Fibroblast of skin of right quadriceps (primary cell): ENCODE measurements at places on chromosomes 12 and 14.

DNA sequence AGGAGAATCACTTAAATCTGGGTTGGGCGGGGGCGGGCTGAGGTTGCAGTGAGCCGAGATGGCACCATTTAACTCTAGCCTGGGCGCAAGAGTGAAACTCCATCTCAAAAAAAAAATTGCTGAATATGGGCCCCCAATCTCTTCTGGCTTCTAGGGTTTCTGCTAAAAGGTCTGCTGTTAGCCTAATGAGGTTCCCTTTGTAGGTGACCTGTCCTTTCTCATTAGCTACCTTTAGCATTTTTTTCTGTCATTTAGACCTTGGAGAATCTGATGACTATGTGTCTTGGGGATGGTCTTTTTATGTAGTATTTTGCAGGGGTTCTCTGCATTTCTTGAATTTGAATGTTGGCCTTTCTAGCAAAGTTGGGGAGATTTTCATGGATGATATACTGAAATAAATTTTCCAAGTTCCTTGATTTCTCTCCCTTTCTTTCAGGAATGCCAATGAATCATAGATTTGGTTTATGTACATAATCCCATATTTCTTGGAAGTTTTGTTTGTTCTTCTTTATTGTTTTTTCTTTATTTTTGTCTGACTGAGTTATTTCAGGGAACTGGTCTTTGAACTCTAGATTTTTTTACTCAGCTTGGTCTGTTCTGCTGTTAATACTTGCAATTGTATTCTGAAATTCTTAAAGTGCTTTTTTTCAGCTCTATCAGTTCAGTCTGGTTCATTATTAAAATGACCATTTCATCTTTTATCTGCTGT, 181.5 kb downstream of the TTC6 start:
- DNase-seq = no peak

- DNase-seq = no peak
Observed at GRCh38 chr14:29941401-29941800, 13.8 kb upstream of the PRKD1 start.

GRCh38 chr12:65640489-65640901, 183.8 kb upstream of the HMGA2 start:
- peak; percentile 83 for DNase-seq

DNA sequence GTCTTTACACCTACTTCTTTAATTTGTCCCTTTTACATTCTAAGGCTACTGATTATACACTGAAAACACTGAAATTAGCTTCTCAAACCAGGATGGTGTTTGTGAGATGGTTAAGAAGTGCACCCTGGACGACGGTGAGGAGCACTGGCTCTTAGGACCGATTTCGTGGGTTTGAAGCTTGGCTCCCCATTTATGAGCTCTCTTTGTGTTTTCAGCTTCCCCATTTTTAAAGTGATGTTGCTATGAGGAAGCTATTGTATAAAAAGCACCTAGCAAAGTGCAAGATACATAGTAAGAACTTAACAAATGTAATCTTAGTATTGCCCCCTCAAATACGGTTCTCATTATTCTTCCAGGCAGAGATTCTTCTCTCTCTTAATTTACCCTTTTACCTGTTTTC, 4.7 kb downstream of the NFYB start:
- DNase-seq = no peak

- DNase-seq = no peak
Observed at GRCh38 chr14:63878792-63879191, 26.0 kb downstream of the SYNE2 start.

- DNase-seq = no peak
Observed at GRCh38 chr14:41558490-41558889, 48.2 kb upstream of the LRFN5 start.

GRCh38 chr14:54572316-54572715, 5.4 kb downstream of the SAMD4A start:
- peak; percentile 36 for DNase-seq

GRCh38 chr12:27709932-27710591, 570 bp upstream of the MRPS35 start:
- DNase-seq = peak; percentile 65

GRCh38 chr14:89767861-89768268, 186.7 kb downstream of the EFCAB11 start:
- DNase-seq = peak; percentile 56

DNA sequence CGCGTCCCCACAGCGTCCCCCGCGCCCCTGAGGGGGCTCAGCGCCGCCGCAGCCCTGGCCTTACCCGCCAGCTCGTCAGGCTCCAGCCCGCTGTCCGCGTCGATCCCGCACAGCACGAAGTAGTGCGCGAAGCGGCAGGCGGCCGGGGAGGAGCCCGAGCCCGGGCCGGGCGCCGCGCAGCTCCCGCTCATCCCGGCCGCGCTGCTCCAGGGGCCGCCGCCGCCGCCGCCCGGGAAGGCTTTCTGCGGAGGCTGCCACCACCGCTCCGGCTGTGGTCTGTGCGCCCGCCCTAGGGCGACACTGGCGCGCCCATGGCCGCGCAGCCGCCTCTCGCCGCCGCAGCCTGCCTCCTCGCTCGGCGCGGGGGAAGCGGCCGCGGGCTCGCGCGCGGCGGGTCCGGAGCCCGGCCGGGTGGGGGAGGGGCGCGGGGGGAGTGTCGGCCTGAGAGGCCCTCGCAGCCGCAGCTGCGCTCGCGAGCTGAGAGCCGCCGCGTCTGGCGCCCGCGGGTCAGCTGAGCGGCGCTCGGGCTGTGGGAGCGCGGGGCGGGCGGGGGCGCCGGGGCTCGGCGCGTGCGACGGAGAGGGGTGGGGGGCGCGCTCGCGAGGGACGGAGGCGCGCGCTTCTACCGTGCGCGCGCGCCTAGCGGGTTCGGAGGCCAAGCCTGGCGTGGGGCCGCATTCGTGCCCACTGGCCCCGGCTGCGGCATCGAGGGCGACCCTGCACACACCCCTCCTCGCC, at the start of gene DENND5B:
DENND5B (minus strand) TSS at position 495 of the 738 bp plus-strand sequence; CDS start at position 191, 304 bp downstream.
- peak; percentile 66 for DNase-seq

DNA sequence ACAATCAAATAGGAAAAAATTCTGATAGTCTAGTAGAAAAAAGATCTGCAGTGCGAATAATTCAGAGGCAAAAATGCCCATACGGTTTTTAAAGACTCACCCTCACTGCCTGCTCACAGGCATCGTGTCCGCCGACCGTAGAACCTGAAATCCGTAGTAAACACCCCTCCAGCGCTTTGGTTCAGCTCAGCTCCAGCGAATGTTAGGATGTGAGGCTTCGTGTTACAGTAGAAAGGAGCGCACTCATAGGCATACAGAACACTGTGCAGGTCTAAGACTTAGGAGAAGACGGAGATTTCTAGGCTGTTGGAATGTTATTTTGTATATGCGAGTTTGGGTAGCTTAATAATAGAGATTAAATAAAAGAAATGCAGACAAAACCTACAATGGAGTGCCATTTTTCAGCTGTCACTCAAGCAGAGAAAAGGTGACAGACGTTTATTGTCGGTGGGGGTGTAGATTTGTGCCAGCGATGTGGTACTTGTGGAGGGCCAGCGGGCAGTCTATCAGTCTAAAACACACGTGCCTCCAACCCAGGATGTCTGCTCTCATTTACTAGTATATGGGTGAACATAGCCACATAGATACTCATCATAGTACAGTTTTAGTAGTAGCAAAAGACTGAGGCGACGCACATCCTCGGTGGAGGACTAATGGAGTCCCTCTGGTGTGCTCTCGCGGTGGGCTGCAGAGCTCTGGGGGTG, 25.7 kb downstream of the SFSWAP start:
- DNase-seq = no peak

DNA sequence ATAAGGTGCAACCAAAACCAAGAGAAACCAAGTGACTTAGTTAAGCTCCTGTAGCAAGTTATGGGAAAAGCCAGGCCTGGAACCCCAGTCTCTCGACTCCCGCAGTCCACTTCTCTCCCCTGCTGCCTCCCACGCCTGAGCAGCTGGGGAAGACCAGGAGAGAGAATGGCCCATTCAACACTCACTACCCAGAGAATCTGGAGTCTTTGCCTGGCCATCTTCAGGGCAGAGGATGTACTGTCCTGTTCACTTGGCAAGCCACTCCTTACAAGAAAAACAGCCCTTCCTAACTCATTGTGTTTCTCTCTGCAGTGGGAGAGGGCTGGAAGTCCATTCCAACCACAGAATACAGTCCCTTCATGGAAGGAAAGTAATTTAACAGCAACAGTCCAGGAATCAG, 1.8 kb downstream of the PITPNM2 start:
- no peak for DNase-seq

- peak; percentile 52 for DNase-seq
Observed at GRCh38 chr12:105289114-105289904, 41.2 kb upstream of the C12orf75 start.

- no peak for DNase-seq
Observed at GRCh38 chr12:95548056-95548538, 3.2 kb downstream of the USP44 start.

GRCh38 chr12:89363084-89363483, 10.8 kb upstream of the DUSP6 start:
- no peak for DNase-seq

- no peak for DNase-seq
Observed at GRCh38 chr12:62196146-62196545, 64.1 kb upstream of the USP15 start.

- DNase-seq = no peak
Observed at GRCh38 chr12:94309373-94309772, 150.3 kb downstream of the CEP83 start.

- DNase-seq = no peak
Observed at GRCh38 chr14:80965037-80965436, 9.6 kb downstream of the TSHR start.

- peak; percentile 20 for DNase-seq
Observed at GRCh38 chr12:116662612-116663144, 75.2 kb downstream of the SPRING1 start.

DNA sequence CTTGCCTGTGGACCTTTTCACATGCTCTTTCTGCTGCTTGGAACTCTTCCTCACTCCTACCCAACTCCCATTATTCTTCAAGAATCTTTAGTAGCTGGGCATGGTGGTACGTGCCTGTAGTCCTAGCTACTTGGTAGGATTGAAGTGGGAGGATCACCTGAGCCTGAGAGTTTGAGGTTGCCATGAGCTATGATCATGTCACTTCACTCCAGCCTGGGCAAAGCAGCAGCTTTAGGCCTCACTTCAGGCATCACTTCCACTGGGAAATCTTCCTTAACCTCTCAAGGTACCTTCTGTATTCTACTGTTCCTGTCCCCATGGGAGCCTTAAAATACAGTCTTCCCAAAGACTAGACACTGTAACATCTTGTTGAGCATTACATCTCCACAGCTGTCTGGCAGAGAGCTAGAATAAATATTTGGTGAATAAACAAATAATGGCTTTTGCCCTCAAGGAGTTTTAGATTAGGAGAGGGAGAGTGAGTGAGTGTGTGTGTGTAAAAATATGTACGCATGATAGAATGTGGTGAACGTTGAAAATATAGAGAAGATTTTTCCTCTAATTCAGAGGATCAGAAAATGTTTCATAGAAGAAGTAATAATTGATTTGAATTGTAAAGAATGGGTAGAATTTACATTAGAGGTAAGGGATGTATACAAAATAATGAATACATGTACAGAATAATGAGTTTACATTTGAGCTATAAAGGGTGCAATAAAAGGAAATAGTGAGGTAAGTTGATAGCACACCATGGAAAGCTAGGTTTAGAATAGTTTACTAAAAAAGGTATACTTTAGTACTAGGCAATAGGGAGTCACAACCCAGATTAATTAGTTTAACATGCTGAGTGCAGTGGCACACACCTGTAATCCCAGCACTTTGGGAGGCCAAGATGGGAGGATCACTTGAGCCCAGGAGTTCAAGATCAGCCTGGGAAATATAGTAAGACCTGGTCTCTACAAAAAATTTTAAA, 29.2 kb upstream of the BMAL2 start:
- DNase-seq = no peak

DNA sequence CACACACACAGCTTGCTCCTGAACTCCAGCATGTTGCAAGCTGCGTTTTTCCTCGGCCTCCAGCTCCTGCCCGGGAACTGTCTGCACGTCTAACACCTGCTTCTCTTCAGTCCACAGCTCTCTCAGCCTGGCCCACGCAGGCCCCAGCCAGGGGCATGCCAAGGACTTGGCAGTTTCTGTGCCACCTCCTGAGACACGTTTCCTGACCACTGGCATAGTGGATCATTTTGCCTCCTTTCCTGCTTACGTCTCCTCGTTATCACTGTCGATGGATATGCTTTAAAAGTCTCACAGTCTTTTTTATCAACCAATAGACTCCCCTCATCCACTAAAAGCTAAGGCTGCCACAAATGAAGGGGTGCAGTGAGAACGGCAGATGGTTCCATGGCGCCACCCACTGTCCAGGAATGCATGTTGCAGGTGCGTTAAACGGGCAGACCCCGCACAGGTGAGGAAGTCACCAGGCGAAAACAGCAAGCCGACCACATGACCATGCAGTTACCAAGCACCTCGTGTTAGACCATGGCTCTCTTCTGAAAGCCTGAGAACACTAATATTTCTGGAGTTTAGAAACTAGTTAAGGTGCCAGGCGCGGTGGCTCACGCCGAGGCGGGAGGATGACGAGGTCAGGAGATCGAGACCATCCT, 14.7 kb upstream of the TEAD4 start:
- DNase-seq = peak; percentile 19

DNA sequence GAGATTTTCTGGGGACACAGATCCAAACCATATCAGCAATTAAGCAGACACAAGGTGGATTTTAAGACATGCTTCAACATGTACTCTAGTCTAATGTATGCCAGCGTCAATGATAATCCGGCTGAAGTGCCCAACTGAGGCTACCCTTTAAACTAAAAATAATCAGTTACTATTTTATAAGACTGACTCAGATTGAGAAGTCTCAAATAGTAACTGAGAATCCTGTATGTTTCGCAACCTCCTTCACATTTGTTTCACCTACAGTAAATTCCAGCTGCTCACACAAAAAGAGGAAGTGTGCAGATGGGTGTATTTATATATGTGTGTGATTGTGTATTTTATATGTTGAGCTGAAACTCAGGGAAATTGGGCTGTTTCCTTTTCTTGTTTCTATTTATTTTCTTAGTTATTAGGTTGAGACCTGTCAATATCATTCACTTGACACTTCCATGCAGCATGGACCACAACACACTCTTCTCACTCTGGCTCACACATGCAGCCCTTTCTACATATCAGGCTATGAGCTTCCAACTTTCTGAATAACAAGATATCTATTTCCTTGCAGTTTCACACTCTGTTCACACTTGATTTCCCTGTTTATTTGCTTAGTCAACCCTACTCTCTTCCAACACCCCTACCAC, 1224.9 kb upstream of the TMEM132C start:
- DNase-seq = no peak

GRCh38 chr14:51335531-51335930, 95.5 kb downstream of the TMX1 start:
- DNase-seq = no peak

GRCh38 chr14:29475641-29476040, 452.0 kb downstream of the PRKD1 start:
- no peak for DNase-seq

DNA sequence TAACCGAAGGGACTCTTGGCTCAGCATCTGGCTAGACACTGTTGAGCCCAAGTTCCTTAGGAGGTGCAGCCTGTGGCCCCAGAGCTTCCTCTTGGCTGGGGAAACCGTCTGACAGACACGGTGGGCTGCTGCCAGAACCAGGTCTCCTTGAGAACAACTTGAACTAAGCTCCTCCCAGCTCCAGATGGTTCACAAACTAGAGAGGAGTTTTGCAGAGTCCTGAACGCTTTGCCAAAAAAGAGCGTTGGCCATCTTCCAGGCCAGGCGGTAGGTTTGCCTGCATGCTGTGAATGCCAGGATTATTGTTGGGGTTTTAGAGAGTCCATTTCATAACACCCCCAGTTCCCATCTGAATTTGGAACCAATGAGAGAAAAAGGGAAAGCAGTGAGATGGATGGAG, 399.8 kb downstream of the RGS6 start:
- DNase-seq = no peak

- peak; percentile 51 for DNase-seq
Observed at GRCh38 chr12:11684393-11684792, 34.9 kb downstream of the ETV6 start.

GRCh38 chr12:131402781-131403396, 308.0 kb upstream of the SFSWAP start:
- DNase-seq = no peak
